Mesenteric fat pad (tissue), 1 donor: ENCODE measurements at places on chromosomes 3 and 15. TPM values are rescaled to one million over a fixed set of nuclear protein-coding genes. Genes with fewer than 3 reads are reported as not detected.

- DNase-seq: no peak
Observed at GRCh38 chr3:137765310-137766033, 1.4 kb downstream of the SOX14 start.

DNA sequence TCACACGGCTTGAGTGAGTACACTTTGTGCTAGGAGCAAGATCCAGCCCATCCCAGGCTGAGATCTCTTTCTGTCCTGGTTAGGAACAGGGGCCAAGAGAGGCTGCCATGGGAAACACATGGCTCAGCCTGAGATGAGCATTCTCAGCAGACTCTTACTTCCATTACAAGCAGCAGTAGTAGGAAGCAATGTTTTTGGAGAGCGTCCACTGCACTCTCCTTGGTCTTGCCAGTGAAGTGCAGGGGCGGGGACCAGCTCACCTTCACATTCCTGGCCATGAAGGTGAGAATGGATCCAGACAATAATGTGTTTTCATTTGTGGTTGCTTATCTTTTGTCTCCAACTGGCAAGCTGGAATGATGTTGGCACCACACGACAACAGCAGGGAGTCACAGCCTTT, 24.7 kb downstream of the ZNF80 start:
- DNase-seq: no peak

DNA sequence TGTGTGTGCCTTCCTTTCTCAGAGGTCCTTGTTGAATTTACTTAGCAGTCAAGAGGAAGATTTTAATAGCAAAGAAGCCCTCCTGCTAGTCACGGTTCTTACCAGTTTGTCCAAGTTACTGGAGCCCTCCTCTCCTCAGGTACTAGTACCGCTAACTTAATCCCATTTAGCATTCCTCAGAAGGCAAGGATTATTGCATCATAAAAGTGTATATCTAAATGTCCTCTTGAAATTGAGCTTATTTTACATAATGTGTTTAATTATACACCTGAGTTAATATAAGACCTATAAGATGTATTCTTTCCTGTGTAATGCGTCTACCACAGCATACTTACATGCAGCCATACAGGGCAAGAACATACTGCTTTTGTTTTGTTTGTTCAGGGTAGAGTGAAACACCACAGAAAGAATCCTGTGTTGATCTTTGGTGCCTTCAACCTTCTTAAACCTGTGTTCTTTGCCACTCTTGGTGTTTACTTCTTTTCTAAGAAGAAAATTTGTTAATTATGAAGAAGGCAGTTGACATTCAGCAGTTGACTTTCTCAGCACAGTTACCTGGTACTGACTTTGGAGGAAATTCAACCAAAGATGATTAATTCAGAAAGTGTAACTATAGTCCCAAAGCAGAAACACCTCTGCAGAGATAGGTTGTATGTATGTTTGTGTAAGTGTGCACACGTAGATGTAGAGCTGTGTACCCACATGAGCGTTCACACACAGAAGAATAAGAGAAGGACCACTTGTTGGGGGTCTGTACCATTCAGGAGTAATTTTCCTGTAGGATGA, 33.1 kb downstream of the POLG start:
- DNase-seq: no peak

SEMA3G gene
- total RNA-seq: 144 TPM

- no peak for DNase-seq
Observed at GRCh38 chr3:172580680-172581401, 57.6 kb upstream of the TNFSF10 start.

DNA sequence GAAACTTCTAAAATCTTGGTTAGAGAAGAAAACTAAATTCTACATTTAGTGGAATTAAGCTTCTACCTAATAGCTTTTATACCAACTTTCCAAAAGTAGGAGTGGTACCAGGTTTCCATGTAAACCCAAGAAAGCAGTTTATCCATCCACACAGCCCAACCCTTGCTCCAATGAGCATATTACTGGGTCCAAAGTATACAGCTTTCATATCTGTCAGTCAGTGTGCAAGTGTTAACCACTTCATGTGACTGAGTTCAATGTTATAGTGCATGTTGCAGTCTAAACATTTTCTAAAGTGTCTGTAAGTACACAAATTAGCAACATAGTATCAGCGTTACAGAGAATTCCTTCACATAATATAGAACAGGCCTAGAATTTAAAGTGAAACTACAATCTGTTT, 73.2 kb downstream of the C3orf70 start:
- DNase-seq: no peak

GRCh38 chr15:38622304-38622703, 57.7 kb upstream of the RASGRP1 start:
- no peak for DNase-seq
